ENCODE measurements at places on chromosomes 11 and 22.

DNA sequence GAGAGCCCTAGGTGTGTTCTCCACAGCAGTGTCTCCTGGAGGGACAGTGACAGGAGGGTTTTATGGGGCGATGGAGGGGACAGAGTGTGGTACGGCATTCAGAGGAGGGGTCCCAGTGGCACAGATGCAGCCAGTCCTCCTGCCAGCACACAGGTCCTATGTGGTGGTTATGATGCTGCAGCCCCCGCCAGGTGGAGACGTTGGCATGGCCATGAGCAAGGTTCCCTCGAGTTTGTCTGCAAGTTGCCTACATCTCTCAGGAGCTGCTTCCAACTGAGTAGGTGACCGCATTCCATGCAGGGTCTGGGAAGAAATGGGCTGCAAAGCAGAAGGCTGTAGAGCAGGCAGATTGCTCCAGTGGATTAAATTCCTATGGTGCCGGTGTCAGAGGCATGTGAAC is 646.0 kb downstream of the TBC1D22A start:
- DNase-seq: no peak

GRCh38 chr11:126917531-126918204 is 82.9 kb downstream of the KIRREL3 start:
- no peak for DNase-seq

- no peak for DNase-seq
These were observed 72.4 kb downstream of the RTL6 start for GRCh38 chr22:44425694-44426045.

DNA sequence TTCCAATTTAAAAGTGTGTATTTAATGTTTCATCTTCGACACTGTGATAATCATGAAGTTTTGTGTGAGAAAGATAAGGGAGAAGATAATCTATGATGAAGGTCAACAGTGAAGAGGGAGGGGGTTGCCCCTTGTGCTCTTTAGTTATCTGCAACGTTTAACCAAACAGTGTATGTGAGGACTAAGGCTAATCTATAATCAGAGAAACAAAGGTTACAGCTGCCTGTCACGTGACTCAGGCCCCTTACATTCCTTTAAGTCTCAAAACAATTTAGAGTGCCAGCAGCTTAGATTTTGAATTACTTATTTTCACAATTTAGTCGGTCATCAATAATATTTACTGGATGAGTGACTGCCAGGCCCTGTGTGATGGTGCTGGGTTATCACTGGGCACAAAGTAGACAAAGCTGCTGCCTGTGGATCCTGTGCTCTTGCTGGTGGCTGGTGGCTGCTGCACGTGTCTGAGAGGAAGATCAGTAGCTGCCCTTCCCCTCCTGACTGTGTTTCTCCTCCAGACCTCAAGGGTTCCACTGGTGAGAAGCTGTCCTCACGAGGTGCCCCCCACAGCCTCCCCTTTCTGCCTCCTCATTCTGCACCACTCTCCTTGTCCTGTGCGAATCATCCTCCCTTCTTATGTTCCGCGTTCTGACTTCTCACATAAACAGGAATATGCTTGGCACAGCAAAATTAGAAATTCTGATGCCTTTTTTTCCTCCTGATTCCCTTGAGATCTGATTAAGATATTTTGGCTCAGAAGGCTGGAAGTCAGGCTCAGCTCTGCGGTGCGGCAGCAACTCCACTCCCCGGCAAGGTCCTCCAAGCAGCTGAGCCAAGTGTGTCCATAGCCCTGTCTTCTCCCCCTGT is 331.1 kb upstream of the B3GAT1 start:
- no peak for DNase-seq

DNA sequence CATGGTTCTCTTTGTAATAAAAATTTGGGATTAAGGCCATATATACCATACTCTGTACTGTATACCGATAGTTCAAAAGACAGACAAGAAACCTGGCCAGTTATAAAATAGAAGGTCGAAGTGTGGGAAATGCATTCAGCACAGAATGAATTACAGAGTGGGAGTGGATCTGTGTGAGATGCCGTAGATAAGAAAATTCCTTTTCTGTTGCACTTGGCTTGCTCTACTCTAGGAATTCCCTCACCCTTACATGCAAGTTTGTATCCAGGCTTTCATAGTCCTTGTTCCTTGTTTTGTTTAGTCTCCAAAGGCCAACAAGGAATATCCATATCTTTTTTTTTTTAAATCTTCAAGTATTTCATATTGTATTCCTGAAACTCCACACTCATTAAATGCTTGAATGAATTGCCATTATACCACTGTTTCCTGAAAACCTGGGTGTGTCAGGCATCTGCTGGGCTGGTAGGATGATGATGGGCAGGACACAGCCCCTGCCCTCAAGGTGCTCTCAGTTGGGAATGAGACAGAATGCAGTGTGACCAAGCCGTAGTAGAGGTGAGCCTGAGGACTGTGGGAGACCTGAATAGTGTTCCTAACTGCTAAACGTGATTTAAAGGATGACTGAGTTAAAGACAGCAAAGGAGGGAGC is 53.5 kb downstream of the TEAD1 start:
- no peak for DNase-seq

- DNase-seq: no peak
These were observed 11.2 kb upstream of the PAX6 start for GRCh38 chr11:31822175-31822926.

DNA sequence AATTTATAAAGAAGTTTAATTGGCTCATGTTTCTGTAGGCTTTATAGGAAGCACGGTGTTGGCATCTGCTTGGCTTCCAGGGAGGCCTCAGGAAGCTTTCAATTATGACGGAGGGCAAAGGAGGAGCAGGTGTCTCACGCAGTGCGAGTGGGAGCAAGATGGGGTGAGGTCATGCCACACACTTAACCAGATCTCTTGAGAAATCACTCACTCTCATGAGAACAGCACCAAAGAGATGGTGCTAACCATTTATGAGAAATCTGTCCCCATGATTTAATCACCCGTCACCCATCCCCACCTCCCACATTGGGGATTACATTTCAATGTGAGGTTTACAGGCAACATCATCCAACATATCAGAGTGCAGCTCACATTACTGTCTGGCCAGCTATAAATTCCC is 103.5 kb downstream of the ARHGAP8 start:
- DNase-seq: peak; percentile 25

GRCh38 chr11:75728992-75729391 is 11.4 kb downstream of the MOGAT2 start:
- DNase-seq: no peak

DNA sequence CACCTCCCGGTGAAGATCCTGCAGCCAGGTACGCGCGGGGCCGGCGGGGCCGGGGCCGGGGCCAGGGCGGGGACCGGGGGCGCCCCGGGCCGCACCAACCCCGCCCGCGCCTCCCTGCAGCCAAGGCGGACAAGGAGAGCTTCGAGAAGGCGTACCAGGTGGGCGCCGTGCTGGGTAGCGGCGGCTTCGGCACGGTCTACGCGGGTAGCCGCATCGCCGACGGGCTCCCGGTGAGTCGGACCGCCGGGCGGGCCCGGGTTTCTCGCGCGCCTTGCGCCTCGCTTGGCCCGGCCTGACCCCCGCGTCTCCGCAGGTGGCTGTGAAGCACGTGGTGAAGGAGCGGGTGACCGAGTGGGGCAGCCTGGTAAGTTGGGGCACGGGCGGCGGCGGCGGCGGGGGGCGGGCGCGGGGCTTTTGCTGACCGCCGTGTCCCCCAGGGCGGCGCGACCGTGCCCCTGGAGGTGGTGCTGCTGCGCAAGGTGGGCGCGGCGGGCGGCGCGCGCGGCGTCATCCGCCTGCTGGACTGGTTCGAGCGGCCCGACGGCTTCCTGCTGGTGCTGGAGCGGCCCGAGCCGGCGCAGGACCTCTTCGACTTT is 531 bp downstream of the PIM3 start:
- DNase-seq: peak; percentile 86

DNA sequence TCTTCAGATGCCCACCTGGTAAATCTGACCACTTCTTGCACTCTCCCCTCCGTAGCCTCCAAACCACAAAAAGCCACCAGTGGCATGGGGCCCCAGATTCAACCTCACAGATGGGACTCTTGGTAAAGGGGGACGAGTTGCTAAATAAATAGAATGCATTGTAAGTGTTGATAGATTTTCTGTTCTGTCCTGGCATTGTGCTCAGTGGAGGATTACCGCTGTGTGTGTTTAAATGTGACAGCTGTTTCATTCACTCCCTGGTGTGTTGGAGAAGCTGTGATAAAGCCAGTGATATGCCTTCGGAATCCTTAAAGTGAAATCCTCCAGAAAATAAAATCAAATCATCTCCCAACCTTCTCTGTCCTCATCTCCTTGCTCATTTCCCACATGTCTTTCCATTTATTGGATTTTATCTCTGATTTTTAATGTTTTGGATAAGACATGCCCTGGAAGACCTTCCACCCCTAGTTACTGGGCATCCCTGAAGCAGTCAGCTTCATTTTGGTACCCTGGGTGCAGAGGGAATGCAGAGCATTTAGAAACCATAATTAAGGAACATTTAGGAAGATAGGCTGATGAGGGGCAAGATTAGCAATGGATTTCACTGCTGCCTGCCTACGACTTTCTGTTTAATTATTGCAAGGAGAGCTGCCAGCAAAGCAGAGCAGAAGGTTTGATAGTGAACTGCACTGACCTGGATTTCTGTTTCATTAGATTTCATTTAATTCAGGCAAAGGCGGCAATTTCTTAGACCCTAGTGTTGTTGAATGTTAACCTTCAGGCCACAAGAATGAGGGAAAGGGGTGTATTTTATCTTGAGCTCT is 460.9 kb upstream of the KIRREL3 start:
- DNase-seq: no peak

- DNase-seq: no peak
These were observed 75.2 kb downstream of the PTPRJ start for GRCh38 chr11:48055292-48056132.

DNA sequence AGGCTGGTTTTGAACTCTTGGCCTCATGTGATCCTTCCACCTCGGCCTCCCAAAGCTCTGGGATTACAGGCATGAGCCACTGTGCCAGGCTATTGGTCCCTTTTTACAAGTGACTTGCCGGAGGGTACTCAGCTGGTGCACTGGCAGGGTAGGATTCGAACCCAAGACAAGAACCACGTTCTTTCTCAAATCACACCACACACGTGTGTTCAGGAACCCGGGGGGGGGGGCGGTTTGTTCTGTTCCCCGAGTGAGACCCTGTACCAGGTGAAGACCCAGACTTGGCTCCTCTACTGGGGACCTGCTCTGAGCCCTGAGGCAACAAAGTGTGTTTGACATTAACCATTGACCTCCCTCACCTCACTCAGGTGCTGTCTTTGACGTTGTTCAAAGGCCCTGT is 3.8 kb upstream of the YWHAH start:
- DNase-seq: peak; percentile 40

DNA sequence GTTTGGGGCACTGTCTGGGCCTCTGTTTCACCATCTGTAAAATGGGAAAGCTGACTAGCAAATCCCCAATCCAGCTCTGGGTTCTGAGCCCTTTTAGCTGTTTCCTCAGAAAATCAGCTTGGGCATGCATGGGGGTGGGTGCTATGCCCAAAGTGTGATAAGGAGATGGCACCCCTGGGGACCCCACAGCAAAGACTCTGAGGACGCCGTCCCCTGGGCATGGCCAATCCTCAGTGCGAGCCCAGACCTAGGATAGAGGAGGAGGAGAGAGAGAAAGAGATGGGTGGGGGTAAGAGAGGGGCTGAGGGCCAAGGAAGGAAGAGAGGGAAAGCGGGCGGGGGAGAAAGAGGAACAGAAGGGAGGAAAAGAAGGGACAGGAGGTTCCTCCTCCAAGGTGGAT is 31.8 kb downstream of the TPBGL start:
- DNase-seq: no peak

- no peak for DNase-seq
These were observed 1017.9 kb downstream of the TBC1D22A start for GRCh38 chr22:47780281-47780875.

- no peak for DNase-seq
These were observed 85.2 kb downstream of the VPREB1 start for GRCh38 chr22:22329792-22330191.

DNA sequence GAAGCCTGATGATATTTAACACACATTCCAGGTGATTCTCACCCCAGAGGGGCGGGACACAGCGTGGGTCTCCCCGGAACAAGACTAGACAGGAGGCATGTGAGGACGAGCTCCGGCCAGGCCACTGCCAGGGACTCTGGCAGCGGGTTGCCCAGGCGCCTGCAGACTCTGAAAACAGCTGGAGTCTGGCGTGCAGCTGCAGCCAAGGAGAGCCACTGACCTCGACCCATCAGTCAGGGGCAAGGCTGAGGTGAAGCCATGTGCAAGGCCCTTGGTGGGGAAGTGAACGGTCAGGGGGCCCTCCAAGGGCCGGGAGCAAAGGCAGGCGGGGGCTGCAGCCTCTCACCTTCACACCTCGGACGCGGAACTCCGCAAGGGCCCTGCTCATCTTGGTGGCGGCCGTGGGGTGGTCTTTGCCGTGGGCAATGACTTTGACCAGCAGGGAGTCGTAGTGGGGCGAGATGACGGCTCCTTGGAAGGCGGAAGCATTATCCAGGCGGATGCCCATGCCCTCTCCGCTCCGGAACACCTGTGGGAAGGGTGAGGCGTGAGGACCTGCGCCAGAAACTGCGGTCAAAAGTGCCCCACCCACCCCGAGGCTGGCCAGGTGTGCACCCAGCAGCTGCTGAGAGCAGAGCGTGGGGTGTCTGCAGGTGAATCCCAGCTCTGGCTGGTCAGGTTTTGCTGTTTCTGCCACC is 6.7 kb downstream of the LRFN4 start:
- DNase-seq: no peak

- DNase-seq: no peak
These were observed 8.2 kb downstream of the DGCR8 start for GRCh38 chr22:20088263-20088648.

DNA sequence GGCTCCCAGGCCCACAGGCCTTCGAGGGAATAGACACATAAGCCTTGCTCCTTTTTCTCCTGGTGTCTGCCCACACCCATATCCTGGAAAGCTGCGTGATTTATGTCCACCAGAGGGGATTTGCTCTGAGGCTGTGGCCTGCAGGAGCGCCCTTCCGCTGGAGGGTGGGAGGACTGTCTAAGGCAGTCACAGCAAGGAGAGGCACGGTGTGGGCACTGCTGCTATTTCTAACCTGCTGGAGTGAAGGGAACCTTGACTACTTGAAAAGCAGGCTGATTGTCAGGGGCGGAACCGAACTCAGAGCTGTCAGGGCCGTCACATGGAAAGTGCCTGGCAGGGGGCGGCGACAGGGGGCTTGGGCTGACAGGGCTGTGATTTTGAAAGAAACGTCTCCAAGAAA is 3.7 kb downstream of the UPB1 start:
- DNase-seq: peak; percentile 53

DNA sequence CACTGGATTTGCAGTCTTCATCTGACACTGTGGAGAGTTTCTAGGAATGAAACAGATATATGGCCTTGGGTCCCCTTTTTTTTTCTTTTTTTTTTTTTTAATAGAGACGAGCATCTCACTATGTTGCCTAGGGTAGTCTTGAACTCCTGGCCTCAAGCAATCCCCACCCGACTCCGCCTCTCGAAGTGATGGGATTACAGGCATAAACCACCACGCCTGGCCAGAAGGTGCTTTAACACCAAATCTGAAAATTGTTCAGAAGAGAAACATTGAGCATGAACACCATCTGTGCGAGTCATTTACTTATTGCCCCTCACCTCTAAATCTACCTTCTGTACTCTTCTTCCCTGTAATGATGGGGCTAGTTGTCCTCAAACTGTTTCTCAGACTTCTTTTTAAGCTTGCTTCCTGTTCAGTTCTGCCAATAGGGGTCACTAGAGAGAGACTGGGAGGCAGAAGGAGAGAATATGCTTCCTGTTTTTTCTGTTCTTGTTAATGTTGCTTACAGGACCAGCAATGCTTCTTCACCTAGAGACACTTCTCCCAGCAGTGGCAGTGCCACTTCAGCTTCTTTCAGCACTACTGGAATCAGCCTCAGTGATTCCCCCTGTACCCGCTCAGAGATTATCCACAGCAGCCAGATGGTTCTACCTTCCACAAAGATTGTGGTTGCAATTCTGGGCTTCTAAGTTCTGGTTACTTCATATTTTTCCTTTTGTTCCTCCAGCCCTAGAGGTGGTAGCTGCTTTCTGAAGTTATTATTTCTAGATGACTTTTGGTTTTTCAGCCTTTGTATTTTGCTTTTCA is 20.8 kb upstream of the ZBED5 start:
- DNase-seq: no peak
